Ureter (tissue), 1 donor: ENCODE measurements at places on chromosomes 1 and 21.

GRCh38 chr21:16402752-16403151, 673.0 kb downstream of the USP25 start:
- no peak for DNase-seq

DNA sequence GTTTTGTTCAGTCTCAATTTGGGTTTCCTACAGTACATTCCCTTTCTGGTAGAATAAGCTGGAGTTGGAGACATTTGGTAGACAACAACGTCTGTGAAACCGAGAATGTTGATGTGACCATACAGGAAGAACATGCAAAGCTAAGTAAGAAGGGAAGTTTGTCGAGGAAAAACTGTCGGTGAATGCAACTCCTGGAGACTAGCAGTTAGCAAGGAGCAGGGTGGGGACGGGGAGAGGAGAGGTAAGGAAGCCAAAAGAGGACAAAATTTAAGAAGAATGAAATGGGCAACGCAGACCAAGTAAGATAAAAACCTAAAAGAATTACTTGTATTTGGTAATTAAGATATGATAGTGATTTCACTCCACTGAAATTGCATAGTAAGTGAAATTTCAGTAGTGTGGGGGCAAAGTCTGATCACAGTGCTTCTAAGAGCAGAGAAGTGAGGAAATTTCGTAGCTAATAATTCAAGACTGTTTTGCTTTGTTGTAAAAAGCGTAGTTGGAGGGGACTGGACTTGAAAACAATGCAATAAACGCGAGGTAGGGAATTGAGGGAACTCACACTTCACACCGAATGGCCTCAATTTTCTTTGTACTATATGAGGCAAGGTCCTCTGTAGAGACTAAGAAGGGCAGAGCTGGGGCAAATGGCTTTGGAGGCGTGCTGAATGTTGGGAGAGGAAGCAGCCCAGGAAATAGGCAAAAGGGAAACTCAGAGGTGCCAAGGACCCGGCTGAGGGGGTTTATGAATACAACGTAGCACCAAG, 787 bp upstream of the GIPC2 start:
- no peak for DNase-seq

DNA sequence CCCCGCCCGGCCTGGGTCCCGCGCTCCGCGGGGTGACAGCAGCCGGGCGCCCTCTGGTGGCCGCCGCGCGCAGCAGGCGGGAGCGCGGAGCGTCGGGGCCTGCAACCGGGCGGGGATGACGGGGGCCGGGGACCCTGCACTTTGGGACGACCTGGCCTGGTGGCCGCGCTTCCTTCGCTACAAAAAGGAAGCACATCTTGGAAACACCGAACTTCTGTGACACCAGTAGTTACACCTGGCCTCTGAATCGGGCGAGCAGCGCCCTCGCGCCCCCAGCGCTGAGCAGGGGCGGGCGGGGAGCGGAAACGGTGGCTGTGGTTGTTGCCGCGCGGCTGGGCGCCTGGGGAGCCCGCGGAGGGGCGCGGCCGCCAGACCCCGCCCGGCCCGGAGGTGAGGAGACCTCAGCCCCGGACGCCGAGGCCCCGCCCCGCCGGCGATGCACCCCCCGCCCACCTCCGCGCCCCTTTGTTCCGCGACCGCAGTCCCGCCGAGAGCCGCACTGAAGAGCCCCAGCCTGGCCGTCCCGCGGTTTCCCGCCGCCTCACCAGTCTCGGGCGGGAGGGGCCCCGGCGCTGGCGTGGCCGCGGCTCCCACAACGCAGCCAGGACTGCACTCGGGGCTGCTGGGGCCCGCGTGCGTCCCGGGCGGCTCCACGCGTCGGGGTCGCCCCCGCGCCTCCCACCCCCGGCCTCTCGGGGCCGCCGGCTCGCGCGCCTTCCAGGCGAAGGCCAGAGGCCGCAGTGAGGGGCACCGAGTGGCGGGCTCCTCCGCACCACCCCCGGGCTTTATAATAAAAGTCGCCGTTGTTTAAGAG, 59.3 kb downstream of the H3-3A start:
- peak; percentile 66 for DNase-seq

GRCh38 chr1:240199758-240200645, 108.3 kb downstream of the FMN2 start:
- DNase-seq = no peak

- no peak for DNase-seq
These were observed 33.1 kb downstream of the WDR4 start for GRCh38 chr21:42846221-42846620.
